ENCODE measurements at places on chromosomes 1 and 21. TPM values are rescaled to one million over a fixed set of nuclear protein-coding genes. Genes with fewer than 3 reads are reported as not detected.

Gene PPP1R12B
- total RNA-seq = 636 TPM

- DNase-seq = no peak
Measured at GRCh38 chr1:61090546-61091202, 8.3 kb downstream of the NFIA start.

GRCh38 chr1:240084337-240084736 lies 7.3 kb upstream of the FMN2 start:
- DNase-seq = no peak

DNA sequence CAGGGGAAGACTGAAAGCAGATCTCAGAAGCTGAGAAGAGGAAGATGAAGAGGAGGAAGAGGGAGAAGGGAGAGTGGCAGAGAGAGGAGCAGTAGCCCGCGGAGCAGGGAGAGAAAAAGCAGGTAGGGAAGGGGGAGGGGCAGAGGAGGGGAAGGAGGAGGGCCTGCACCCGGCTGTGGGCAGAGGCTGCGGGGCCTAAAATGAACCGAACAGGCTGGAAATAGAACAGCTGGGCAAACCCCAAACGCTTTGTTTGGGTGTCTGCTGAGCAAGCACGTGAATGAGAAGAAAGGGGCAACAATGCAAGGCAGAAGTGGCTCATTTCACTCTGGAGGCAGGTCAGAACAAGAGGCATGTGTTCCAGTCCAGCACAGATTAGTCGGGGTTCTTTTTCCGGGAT lies 33.5 kb downstream of the KCNC4 start:
- DNase-seq = no peak

Gene SLFNL1
- 0.22 TPM for total RNA-seq

DNA sequence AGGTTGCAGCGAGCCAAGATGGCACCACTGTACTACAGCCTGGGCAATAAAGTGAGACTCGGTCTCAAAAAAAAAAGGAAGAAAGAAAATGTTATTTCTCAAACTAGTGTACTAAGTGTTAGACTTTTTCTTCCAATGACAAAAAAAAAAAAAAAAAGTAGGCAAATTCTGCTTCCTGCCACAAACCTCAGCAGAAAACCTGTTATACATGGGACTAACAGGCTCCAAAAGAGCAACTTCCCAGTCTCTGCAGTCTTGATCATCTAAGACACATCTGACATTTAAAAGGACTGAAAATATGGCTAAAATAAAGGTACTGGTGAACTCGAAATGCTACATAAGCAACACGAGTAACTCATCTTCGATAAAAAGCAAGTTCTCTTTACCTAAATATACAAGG lies 59.6 kb downstream of the HSF2BP start:
- no peak for DNase-seq

DNA sequence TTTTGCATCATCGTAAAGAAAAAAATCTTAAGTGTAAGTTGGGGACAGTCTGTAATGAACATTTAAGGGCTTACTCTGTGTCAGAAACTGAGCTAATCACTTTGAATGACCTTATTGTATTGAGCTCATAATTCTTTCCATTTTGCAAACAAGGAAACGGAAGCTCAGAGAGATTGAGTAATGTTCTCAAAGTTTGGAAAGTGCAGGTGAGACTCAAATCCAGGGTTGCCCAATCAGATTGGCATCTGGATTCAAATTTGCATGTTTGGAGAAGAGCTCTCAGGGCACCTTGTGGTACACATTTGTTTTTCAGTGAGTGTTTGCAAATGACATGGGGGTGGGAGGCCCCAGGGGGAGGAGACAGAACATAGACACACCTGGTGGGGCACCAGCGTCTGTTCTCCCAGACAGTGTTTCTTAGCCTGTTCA lies 8.0 kb downstream of the ALPL start:
- no peak for DNase-seq

Gene MEGF6
- total RNA-seq = 7.3 TPM

Gene DCLRE1B
- 2.2 TPM for total RNA-seq

- no peak for DNase-seq
Measured at GRCh38 chr1:53678046-53678445, 60.9 kb downstream of the GLIS1 start.

DNA sequence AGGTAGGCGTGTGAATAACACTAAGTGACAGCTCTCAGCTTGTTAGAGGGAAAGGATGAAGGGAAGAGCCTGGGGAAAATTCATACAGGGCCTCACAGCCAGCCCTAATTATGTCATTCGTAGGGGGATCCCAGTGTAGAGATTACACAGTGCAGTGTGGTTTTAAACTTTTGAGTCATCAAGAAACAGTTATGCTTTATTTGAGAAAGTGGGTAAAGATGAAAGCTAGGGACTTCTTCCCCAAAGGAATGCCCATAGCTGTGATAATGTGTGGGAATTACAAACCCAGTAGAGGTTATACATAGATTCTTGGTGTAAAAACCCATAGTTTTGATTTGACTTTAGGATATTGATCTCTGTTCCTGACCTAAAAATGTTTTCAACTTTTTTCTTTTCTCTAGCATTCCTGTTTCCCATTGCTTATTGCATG lies 1.9 kb downstream of the TTF2 start:
- DNase-seq = no peak

DNA sequence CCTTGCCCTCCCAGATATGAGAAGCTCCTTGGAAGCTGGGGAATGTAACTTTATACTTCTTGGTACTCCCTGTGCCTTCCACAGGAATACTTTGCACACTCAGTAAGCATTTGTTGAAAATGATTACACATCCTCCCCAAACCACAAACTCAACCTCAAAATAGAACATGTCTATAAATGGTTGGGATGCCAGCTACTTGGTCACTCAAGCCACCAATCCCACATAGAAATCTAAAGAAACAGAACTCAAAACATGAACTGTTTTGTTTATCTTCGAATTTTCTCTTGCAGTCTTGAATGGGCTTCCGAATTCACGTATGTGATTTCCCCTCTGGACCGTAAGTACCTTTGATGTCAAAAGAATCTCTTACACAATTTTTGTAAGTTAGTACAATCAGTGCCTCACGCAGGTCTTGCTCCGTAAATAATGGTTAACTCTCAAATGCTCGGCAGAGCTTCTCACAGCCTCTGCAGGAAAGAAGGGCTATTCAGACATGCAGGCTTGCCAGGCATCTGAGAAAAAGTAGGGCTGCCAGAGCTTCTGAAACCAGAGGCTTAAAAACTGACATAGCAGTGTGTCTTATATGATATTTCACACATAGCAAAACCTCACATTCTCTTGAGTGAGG lies 26.9 kb downstream of the SORT1 start:
- no peak for DNase-seq

- DNase-seq = no peak
Measured at GRCh38 chr1:21381354-21381753, 58.6 kb upstream of the NBPF3 start.

GRCh38 chr21:26168371-26168770 lies 2.2 kb downstream of the APP start:
- DNase-seq = no peak

GRCh38 chr1:180611016-180611930 lies 20.5 kb upstream of the XPR1 start:
- no peak for DNase-seq

DNA sequence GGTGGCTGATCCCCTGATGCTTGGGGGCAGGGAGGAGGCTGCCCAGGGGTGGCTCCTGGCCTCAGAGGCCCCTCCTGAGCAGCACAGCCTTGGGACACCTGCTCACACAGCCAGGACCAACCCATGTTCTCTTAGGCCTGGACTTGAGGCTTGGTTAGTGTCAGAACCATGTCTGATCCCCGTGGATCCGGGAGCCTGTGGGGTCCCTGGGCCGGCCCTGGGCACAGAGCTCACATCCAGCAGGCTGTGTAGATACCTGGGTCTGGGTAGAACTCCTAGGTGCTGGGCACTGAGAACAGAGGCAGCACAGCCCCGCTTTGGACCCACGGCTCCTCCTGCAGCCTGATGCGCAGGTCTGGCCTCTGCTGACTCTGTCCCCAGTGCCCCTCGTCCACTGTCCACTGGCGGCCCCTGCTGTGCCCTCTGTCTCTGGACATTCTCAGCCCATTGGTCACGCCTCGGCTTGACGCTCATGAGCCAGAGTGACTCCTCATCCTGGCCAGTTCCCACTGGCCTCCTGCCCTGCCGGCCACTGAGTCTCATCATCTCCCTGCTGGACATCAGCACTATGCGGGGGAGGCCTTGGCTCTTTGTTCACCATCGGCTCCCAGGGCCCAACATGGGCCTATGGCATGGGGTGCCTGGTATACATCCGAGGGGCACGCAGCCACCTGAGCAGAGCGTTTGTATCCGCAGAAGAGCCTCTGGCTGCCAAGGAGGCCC lies 70.2 kb downstream of the TRIM11 start:
- DNase-seq = peak; percentile 36

DNA sequence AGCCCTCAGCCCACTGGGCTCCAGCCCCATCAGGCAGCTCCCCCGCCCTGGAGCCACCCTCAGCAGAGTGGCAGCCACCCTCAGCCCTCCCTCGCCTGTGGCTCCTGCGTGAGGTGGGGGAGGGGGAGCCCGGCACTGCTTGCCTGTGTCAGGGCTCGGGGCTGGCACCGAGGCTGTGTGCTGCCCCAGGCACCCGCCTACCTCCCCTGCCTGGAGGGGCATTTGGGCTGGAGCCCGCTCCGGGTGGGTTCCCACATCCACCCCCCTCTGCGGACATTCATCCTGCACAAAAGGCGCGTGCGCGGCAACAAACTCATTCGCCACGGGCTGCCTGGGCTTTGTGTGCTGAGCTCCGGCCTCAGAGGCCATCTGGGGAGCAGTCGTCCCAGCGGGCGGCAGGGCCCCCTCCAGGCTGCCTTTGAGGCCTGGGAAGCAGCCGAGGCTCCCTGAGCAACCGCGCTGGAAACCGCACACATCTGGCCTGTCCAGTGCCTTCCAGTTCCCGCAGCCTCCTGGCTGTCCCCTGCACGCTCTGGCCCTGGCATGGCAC lies 12.6 kb upstream of the TNFRSF14 start:
- no peak for DNase-seq

DNA sequence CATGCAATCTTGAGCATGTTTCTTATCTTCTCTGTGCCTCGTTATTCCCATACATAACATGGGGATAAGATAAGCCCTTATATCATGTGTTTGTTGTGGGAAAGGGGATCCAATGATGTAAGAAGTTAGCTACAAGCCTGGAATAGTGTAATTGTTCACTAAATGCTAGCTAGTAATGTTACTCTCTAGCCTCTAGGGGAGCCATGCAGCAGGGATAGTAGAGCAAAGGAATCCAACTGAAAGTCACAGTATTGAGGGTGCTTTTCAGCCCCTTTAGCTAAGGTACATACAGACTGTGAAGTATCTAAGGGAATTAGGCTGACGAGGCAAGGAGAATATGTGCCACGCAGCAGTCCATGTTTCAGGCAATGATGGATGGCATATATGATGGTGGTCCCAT lies 46.9 kb downstream of the IL23R start:
- no peak for DNase-seq

DNA sequence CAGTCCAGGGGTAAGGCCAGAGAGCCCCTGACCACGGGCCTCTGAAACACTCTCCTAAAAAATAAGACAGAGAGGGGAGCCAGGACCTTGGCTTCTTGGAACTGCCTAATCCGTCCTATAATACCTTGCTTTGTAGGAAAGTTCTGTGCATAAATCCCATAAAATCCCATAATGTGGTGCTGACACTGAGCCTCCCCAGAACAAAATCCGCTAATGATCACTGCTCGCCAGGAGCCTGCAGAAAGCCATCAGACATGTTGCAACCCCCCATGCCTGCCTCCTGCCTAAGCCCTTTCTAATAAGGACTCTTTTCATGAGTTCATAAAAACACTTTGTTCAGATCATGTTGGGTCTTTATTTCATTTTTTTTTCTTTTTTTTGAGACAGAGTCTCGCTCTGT lies 9.3 kb upstream of the DHRS3 start:
- DNase-seq = no peak

All from Right ventricle myocardium superior (tissue), 1 donor.